ENCODE measurements at places on chromosomes 3 and 15. TPM values are rescaled to one million over a fixed set of nuclear protein-coding genes. Genes with fewer than 3 reads are reported as not detected.

DNA sequence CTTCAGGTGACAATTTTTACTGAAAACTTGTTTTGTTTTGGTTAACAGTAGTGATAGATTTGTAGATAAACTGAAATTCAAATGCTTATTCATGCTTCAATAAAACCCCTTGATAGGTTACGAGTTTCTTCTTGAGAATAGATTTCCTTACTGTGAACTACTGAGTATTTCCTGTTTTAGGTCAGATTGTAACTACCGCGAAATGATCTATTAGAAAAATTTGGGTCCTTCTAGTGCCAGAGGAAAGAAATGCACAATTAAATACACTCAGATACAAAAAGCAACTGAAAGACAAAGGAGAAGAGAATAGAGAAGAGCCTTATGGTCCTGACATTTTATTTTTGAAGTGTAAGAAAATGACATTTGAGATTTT is 251.7 kb upstream of the TBL1XR1 start:
- no peak for DNase-seq

DNA sequence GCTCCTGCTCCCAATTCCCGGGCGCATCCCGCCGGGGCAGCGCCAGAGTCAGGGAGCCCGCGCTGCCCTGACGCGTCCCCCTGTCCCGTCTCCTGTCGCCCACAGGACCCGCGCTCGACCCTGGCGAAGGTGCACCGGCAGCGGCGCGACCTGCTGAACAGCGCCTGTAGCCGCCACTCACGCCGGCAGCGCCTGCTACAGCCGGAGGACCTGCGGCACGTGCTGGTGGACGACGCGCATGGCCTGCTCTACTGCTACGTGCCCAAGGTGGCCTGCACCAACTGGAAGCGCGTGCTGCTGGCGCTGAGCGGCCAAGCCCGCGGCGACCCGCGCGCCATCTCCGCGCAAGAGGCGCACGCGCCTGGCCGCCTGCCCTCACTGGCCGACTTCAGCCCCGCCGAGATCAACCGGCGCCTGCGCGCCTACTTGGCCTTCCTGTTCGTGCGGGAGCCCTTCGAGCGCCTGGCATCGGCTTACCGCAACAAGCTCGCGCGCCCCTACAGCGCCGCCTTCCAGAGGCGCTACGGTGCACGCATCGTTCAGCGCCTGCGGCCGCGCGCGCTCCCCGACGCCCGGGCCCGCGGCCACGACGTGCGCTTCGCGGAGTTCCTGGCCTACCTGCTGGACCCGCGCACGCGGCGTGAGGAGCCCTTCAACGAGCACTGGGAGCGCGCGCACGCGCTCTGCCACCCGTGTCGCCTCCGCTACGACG is 16.9 kb downstream of the C3orf22 start:
- no peak for DNase-seq

GRCh38 chr3:170636400-170636973 is 50.6 kb upstream of the SLC7A14 start:
- DNase-seq = no peak

DNA sequence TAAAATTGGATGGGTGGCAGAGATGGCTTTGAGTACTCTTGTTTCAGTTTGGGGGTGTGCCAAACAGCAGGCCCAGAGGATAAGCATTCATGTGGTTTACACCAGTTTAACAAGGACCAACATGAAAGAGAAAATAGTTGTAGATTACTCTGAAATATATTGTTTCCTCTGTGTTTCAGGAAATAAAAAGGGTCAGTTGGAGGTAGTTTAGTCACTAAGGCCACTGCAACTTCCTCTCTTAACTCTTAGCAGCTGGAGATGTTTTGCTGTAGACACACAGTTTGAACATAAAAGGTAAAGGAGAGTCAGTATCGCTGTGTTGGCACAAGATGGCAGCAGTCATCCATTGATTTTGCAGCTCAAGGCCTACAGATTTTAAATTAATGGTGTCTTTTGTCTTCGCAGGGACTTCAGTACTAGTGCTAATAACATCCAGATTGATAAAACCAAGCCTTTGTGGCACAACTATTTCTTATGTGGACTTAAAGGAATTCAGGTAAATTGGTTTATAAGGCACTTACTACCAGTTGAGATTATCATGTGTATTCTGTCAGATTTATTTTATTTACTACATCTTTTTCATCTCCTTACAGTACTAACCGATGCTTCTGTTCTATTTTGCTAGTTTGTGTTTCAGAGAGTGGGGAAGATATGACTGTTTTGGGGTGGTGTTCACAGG is 65.5 kb downstream of the GALK2 start:
- DNase-seq = peak; percentile 68

DNA sequence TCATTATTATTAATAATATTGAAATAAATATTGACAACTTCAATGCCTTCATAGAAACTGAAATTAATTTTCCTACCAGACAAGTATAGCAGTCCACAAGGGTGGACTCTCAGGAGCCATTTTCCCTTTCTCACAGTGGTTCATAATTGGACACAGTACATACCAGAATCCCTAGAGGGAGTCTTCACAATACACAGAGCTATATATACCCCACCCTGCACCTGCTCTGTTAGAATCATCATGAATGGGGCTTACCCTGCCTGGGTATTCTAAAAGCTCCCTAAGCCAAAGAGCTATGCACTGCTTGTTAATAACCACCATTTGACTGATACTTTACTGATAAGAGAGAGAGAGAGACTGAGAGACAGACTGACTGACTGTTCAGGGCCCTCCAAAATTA is 134.9 kb downstream of the FEZF2 start:
- no peak for DNase-seq

- DNase-seq = no peak
These were observed 493.3 kb downstream of the FOXP1 start for GRCh38 chr3:71090207-71090606.

DNA sequence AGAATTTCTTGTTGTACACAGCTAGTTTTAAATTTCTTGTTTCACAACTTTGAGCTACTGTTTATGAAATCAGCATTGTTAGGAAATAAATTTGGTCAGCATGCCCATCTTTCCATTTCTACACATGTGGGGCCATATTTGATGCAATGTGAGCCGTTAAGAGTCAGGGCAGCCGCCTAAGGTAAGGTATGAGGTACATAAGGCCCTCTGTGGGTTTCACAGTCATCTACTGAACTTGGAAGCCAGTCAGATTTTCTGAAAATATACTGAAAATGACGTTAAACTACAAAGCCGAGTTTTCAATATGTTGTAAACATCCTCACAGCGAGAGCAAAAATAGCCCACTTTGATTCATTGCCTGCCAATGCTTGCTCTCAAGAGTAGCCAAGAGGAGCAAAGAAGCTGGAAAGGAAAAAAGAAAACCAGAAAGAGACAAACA is 94.7 kb upstream of the PDZRN3 start:
- DNase-seq = no peak

- DNase-seq = no peak
These were observed 79.8 kb downstream of the FOXP1 start for GRCh38 chr3:71503525-71504249.

- no peak for DNase-seq
These were observed 3.2 kb downstream of the HTR3E start for GRCh38 chr3:184099806-184100686.

DNA sequence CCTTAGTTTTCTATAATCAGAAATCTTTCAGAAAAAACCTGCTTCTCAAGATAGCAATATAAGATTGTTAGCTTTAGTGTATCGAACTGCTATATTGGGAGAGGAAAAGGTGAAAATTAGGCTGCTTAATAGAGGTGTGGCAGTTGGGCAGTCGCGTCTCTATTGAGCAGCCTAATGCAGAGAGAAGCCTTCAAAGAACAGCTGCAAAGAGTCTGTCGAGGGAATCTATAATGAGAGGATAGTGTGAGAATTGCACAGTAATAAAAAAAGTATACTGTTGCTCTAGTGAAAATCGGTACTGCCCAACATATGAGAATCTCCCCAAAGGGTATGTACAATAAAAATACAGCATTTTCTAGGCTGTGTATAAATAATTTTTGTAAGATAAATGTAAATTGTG is 184.4 kb downstream of the TCF12 start:
- no peak for DNase-seq

- DNase-seq = no peak
These were observed 64.0 kb downstream of the KAT2B start for GRCh38 chr3:20104167-20104661.

DNA sequence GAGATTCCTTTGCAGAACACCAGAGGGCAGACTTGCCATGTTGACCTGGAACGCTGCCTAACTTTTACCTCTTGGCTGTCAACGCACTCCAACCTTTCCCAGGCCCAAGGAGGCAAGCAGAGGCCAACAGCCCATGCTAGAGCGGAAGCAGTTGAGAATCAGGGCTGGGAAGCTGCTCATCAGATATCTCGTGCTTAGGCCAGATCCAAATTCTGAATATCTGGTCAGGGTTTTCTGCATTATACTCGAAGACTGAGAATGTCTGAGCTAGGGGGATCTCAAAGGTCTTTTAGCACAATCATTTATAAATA is 2.5 kb downstream of the XIRP1 start:
- DNase-seq = no peak

GRCh38 chr15:30979457-30979856 is 12.0 kb downstream of the MTMR10 start:
- no peak for DNase-seq

DNA sequence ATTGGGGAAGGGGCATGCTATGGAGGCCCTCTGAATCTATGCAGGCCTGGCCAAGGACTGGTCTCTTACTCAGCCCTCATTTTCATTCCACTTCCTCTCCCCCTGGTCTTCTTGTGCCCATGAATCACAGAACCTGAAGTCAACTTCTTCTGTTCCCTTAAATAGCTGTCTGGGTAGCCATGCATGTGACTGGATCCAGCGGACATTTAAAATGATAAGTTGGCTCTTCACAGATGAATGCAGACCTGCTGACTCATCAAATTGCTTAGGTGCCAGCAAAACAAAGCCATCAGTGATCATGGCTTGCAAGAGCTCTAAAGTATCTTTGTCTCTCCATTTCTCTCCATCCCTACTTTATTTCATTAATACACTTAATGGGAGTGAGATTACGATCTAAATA is 90.1 kb upstream of the CADPS start:
- DNase-seq = peak; percentile 19

GRCh38 chr15:31326156-31326874 is at the start of gene KLF13:
Gene KLF13 (plus strand): TSS chr15:31326835. CDS start chr15:31327213, 378 bp downstream.
- peak; percentile 93 for DNase-seq

- no peak for DNase-seq
These were observed 5.9 kb downstream of the NUP210 start for GRCh38 chr3:13414040-13414729.

GRCh38 chr3:112687616-112688015 is 46.7 kb upstream of the CCDC80 start:
- DNase-seq = no peak

DNA sequence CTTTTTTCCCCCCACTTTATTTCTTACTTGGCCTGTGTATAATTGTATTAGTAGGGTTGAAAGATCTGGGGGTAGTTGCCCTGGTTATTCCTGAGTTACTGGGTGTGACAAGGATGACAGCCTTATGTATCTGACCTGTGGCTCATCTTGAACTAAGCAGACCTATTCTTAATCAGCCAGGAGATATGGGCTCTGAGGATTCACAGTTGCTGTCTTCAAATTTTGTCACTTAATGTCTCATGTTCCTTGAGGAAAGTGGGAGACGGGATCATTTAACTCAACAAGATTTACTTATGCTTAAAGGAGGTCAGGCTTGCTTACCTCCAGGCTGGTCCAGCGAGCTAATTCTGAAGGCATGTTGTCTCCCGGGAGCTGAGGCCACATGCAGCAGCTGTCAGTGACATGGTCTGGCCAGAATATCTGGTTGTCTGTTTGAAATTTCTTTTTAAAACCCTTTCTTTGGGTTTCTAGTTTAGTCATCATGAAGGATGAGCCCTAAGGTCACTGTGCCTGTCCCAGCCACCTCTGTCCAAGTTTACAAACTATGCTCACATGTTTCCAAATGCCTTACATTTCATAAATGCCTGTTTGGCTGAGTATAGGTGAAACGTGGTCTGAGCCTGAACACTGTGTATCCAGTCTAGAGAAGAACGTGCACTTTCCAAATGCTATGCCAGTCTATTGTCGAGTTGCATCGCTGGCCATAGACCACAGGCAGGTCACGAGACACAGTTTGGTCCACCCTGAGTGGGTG is 26.8 kb downstream of the LRTM1 start:
- no peak for DNase-seq

DNA sequence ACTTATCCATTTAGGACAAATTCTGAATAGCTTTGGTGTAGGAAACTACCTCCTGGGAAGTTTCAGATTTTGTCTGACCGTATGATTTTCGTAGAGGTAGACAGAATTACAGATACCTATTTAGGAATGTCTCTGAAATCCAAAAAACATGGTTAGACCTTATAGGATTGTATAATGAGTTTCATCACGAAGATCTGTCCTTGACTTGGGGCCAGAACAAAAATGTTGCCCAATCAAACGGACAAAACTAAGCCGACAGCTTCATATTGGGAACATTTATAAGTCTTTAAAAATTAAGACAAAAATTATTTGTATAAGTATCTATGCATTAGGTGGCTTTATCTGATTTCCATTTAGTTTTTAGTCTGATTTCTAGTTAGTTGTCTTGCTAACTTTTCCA is 32.6 kb downstream of the MNS1 start:
- no peak for DNase-seq

DNA sequence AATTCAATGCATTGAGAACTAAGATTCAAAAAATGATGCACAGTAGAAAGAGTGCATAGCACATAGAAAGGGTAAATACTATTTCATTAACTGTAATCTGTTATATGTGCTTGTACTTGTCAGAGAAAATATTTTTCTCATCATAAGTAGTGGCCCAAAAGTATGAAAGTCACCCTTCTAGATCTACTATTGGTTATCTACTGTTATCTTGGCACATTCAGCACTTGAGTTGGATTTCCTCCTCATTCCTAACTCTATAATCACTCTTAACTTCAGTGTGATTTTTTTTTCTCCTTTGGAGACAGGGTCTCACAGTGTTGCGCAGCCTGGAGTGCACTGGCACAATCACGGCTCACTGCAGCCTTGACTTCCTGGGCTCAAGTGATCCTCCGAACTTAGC is 194.4 kb downstream of the PCCB start:
- no peak for DNase-seq

DNA sequence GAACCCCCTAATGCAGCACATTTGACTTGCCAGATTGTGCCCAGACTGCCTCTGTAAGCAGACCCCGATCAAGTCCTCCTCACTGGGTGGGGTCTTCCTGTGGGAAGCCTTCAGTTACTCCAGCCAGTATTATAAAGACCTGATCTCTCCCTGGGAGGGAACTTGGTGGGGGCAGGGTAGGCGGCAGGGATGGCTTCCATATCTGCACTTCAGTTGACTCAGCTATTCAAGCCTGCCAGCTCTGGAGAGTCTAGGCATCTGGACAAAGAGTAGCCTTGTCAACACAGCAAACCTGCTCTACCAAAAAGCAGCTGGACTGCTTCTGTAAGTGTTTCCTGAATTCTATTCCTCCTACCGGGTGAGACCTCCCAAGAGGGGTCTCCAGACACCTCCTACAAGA is 21.0 kb upstream of the SLC25A38 start:
- no peak for DNase-seq

GRCh38 chr15:59399465-59400102 is 26.9 kb upstream of the MYO1E start:
- no peak for DNase-seq

The CCNL1 gene
- polyA plus RNA-seq = 242 TPM

The DZIP1L gene
- 13.3 TPM for polyA plus RNA-seq

The IL17RD gene
- polyA plus RNA-seq = 52.7 TPM

The RAMAC gene
- polyA plus RNA-seq = 48.5 TPM

The LSAMP gene
- 15.7 TPM for polyA plus RNA-seq

The HIGD2B gene
- polyA plus RNA-seq = not detected

The ZNF502 gene
- polyA plus RNA-seq = 14.0 TPM

The TMEM212 gene
- polyA plus RNA-seq = not detected

The CASR gene
- 24.8 TPM for polyA plus RNA-seq

The RAB11A gene
- polyA plus RNA-seq = 331 TPM

The FGF7 gene
- 32.7 TPM for polyA plus RNA-seq

The GRIP2 gene
- polyA plus RNA-seq = 0.67 TPM

The PCOLCE2 gene
- 7.6 TPM for polyA plus RNA-seq

The PLCB2 gene
- 6.7 TPM for polyA plus RNA-seq

The LRRC34 gene
- 13.3 TPM for polyA plus RNA-seq
